ENCODE measurements at places on chromosomes 11 and 22.

GRCh38 chr22:45565171-45565570 lies 62.5 kb downstream of the FBLN1 start:
- H3K4me1 ChIP-seq, result no peaks in the 10 kb centered on the region
- no peaks in the 10 kb centered on the region for H3K27me3 ChIP-seq
- H3K27ac ChIP-seq, result no peak overlapping the region
- H3K4me3 ChIP-seq, result no peak overlapping the region

DNA sequence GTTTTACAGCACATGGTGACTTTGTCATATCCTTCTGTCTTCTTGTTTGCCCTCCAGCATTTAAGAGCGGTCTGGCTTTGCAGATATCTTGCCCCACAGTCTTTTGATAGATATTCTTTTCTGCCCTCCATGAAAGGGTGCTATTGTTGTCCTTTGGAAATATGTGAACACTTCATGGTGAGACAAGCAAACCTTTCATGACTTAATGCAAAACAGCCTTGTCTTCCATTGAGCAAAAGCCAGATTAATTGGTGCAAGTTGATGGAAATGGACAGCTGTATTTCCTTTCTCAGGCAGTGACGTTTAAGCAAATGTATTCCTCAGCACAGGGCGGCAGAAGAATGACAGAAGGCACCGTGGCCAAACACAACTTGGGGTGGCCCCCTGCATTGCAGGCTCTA lies 4.4 kb downstream of the DCPS start:
- H3K36me3 ChIP-seq, result no peaks in the 10 kb centered on the region
- H3K27ac ChIP-seq, result no peak overlapping the region
- H3K27me3 ChIP-seq, result no peaks in the 10 kb centered on the region
- DNase-seq, result no peak
- H3K4me3 ChIP-seq, result no peak overlapping the region

GRCh38 chr22:26430600-26430999 lies 1.5 kb downstream of the ASPHD2 start:
- H3K27me3 ChIP-seq, result no peaks in the 10 kb centered on the region
- H3K36me3 ChIP-seq, result no peaks in the 10 kb centered on the region
- no peak overlapping the region for H3K4me3 ChIP-seq
- no peak overlapping the region for H3K27ac ChIP-seq
- no peak for DNase-seq

GRCh38 chr22:39230261-39231196 lies 14.3 kb downstream of the PDGFB start:
- DNase-seq, result no peak
- H3K27ac ChIP-seq, result no peak overlapping the region

- H3K27ac ChIP-seq, result no peak overlapping the region
- peak; percentile 49 for DNase-seq
- no peaks in the 10 kb centered on the region for H3K27me3 ChIP-seq
- H3K36me3 ChIP-seq, result no peaks in the 10 kb centered on the region
- no peaks in the 10 kb centered on the region for H3K4me1 ChIP-seq
These were observed 533.9 kb upstream of the CCDC90B start for GRCh38 chr11:83819931-83820549.

DNA sequence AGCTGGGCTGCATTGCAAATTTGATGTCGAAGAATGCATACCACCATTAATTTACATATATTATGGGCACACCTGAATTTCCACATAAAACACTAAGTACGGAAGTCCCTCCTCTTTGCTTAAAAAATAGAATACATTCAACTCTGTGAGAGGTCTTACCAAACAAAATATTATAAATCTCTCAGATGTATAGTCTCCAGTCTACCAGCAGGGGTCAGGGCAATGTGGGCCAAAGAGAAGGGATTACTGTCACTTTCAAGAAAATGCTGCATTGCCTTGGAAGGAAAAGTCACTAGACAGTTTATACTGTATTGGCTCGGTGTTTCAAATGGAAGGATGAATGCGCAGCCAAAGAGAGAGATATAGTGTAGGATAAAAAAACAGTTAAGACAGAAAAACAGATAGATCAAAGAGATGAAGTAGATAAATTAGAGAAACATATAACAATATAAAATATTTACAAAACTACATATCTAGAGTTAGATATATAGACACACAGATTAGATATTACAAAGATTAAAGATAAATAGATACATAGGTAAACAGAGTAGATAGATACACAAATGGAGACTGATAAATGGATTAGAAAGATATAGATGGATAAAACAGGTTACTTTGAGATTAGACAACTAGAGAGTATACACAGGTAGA lies 20.9 kb downstream of the SERGEF start:
- H3K4me3 ChIP-seq, result no peak overlapping the region
- H3K27me3 ChIP-seq, result no peaks in the 10 kb centered on the region
- H3K36me3 ChIP-seq, result peaks cover 19% of the 10 kb centered on the region
- no peaks in the 10 kb centered on the region for H3K4me1 ChIP-seq

DNA sequence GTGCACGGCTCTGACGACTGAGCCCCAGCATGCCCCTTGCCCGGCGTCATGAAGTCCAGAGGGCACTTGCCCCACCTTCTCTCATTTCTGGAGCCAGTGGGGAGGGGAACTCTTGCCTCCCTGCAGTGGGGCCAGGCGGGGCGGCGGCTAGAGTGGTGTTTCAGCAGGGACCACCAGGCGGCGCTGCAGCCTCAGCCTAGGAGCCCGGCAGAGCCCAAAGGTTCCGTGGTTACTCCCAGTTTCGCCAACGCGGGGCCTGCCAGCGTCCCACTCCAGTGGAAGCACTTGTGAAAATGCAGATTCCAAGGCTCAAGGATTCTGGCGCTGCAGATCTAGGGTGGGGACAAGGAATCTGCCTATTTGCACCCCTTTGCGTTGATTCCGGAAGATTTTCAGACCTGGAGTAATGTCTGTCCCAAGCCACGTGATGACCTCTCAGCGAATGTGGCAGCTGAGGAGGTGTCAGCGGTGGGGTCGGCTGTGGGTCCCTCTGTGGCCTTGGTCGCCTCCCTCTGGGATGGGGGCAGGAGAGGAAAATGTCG lies 55.7 kb downstream of the CD82 start:
- no peaks in the 10 kb centered on the region for H3K36me3 ChIP-seq
- H3K4me1 ChIP-seq, result no peaks in the 10 kb centered on the region
- H3K27ac ChIP-seq, result no peak overlapping the region
- no peak overlapping the region for H3K4me3 ChIP-seq

DNA sequence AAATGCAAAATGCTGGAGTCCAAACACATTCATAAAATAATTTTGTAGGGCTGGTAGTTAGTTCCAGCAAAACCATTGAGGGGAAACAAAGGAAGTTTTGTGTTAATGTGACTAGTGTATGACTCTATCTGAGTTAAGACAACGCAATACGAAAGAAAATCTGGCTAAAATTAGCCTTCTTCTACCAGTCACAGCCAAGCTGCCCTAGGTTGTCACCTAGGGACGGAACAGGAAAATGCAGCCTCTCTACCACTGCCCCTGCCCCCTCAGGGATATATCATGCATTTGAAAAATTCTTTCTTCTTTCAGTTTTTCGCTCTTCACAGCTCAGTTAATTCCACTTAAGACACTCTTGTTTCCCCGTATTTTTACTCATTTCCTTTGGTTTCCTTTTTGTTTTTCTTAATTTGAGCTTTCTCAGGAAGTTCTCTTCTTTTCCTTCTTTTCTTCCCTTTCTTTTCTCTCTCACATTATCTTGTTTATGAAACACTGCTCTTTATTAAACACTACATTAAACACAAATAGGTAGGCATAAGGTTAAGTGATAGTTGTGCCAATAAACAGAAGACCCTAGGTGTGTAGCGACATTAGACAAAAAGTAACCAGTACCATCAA lies 30.6 kb downstream of the KIRREL3 start:
- H3K27ac ChIP-seq, result no peak overlapping the region
- no peak for DNase-seq
- H3K4me3 ChIP-seq, result no peak overlapping the region
- no peaks in the 10 kb centered on the region for H3K4me1 ChIP-seq
- H3K27me3 ChIP-seq, result no peaks in the 10 kb centered on the region

DNA sequence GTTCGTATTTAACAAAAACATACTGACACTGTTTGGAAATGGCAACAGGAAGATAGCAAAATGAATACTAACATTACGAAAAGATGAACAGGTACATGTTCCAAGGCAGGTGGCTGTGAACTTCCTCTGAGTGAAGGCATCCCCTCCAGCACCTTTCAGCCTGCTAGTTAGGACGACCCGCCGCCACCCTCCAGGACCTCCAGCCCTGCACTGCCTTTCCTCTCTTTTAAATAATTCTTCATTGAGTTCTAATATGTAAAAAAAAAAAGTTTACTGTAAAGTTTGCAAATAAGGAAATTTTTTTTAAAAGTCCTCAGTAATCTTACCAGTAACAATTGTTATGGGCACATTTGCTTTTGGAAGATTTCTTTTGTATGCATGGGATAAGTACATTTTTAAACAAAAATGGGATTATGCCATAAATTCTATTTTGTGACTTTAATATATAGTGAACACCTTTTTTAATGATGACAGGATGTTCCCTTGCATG lies 6.0 kb downstream of the NEAT1 start:
- H3K4me1 ChIP-seq, result peaks cover 76% of the 10 kb centered on the region
- H3K36me3 ChIP-seq, result peaks cover 36% of the 10 kb centered on the region
- DNase-seq, result peak; percentile 64
- H3K4me3 ChIP-seq, result no peak overlapping the region
- peak overlapping the region; percentile 100 for H3K27ac ChIP-seq
- no peaks in the 10 kb centered on the region for H3K27me3 ChIP-seq

GRCh38 chr11:132082566-132082965 lies 712.2 kb downstream of the NTM start:
- DNase-seq, result no peak
- H3K27me3 ChIP-seq, result no peaks in the 10 kb centered on the region
- no peak overlapping the region for H3K4me3 ChIP-seq
- H3K36me3 ChIP-seq, result no peaks in the 10 kb centered on the region
- H3K27ac ChIP-seq, result no peak overlapping the region

DNA sequence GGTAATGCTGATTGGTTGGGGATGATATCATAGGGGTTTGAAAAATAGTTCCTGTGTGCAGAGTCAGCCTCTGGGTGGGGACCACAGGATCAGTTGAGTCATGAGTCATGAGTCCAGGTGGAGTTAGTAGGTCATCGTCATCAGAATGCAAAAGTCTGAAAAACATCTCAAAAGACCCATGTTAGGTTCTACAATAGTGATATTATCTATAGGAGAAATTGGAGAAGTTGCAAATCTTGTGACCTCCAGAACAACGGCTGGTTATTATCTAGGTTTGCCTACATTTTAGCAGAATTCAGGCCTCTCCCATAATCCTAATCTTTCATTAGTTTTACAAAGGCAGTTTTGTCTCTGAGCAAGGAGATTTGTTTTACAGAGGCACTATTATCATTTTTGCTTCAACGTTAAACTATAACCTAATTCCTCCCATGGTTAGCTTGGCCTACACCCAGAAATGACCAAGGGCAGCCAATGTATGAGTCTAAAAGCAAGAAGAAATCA lies 38.9 kb downstream of the MS4A2 start:
- no peaks in the 10 kb centered on the region for H3K27me3 ChIP-seq
- no peaks in the 10 kb centered on the region for H3K4me1 ChIP-seq
- H3K27ac ChIP-seq, result no peak overlapping the region
- DNase-seq, result no peak
- H3K4me3 ChIP-seq, result no peak overlapping the region
- H3K36me3 ChIP-seq, result no peaks in the 10 kb centered on the region

DNA sequence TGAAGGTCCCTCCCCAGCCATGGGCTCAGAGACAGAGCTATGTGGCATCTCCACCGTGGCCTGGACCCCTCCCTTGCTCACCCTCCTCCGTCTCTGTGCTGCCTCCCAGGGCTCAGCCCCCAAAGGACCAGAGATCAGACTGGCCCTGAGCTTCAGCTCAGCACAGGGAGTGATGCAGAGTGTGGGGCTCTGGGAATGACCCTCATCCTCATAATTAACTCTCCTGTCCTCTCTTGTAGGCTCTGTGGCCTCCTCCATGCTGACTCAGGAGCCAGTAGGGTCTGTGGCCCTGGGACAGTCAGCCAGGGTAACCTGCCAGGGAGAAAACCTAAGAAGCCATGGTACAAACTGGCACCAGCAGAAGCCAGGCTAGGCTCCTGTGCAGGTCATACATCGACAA lies 28.7 kb downstream of the GGTLC2 start:
- H3K4me1 ChIP-seq, result no peaks in the 10 kb centered on the region
- H3K27ac ChIP-seq, result no peak overlapping the region
- H3K36me3 ChIP-seq, result no peaks in the 10 kb centered on the region
- no peak overlapping the region for H3K4me3 ChIP-seq
- DNase-seq, result no peak

- no peaks in the 10 kb centered on the region for H3K36me3 ChIP-seq
- H3K4me3 ChIP-seq, result no peak overlapping the region
- no peak overlapping the region for H3K27ac ChIP-seq
- no peaks in the 10 kb centered on the region for H3K27me3 ChIP-seq
- no peak for DNase-seq
These were observed 229.2 kb downstream of the ADAMTS15 start for GRCh38 chr11:130677486-130678153.

DNA sequence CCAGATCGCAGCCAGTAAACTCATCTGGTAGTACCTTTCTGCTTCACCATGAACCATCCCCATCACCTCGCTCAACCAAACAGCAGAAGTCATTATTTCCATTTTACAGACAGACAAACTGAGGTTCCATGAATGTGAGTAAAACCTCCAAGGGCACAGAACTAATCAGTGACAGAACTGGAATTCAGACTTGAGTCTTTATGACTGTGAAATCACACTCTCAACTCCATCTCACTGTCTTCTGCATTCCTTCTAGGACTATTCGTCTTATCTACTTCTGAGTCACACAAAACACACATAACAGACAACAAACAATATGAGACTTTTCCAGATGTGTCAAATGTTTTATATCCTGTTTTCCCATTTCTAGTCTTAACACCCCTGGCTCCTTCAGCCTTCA lies 9.3 kb upstream of the NUP50 start:
- H3K4me3 ChIP-seq, result no peak overlapping the region
- H3K27ac ChIP-seq, result no peak overlapping the region
- H3K27me3 ChIP-seq, result no peaks in the 10 kb centered on the region
- DNase-seq, result no peak

DNA sequence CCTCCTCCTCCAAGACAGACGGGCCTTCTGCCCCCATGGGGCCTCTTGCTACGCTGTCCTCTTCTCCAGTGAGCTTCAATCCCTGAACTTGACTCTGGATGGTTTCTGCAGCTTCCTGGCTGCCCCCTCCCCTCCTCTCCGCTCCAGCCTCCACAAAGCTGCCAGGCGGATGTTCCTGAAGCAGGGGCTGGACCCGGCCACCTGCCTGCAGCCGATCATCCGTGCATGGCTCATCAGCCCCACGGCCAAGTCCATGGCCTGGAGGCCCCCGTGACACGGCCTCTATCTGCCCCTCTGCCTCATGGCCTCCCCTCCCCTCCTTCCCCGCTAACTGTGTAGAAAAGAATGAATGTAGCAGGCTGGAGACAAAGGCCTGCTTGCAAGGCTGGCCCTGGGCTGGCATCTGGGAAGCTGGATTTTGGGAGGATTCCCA lies 6.8 kb upstream of the SUN2 start:
- no peak for DNase-seq
- H3K36me3 ChIP-seq, result no peaks in the 10 kb centered on the region
- no peak overlapping the region for H3K4me3 ChIP-seq
- no peaks in the 10 kb centered on the region for H3K27me3 ChIP-seq

Measured in adrenal gland (tissue), 19 donors.